ENCODE measurements at places on chromosomes 6 and 20.

GRCh38 chr6:16816891-16817290 is 55.6 kb upstream of the ATXN1 start:
- no peak for DNase-seq

GRCh38 chr6:132598473-132598872 is 8.9 kb upstream of the TAAR5 start:
- DNase-seq = no peak

DNA sequence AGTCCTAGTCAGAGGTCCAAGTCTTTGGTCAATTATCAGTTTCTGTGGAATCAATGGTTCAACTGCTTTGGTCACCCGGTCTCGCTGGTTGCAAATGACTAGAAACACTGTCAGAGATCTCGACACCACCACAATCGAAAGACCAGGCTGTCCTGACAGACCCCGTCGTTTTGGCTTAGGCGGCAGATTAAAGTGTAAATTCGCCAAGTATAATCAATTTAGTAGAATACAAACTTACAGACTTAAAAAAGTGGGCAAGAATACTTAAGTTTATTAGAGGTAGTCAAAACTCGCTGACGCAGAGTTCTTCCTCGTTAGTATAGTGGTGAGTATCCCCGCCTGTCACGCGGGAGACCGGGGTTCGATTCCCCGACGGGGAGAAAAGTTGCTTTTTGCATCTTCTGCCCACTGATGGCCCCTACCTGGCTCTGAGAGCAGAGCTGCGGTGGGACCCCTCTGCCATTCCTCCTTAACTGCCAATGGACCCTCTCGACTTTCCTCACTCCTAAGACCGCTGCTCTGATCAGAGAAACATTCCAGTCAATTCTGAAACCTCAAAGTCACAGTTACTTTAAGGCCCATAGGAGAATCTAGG is 30.6 kb upstream of the ZNF184 start:
- peak; percentile 47 for DNase-seq

DNA sequence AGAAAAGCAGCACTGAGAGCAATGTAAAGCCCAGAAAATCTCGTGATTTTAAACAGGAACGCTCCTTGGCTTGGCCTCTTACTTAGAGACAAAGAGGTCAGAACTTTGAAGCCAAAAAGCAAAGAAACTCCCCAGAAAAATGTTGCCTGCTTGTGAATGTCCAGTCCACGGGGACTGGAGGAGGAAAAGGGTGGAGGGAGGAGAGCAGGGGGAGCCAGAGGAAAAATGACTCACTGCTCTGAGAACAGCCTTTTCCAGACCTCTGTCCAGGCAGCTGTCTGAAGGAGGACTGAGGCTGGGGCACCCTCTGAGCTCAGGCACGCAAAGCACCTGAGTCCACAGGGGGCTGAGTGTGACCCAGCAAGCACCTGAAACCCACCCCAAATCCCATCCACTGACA is 64.7 kb downstream of the TRAM2 start:
- no peak for DNase-seq

DNA sequence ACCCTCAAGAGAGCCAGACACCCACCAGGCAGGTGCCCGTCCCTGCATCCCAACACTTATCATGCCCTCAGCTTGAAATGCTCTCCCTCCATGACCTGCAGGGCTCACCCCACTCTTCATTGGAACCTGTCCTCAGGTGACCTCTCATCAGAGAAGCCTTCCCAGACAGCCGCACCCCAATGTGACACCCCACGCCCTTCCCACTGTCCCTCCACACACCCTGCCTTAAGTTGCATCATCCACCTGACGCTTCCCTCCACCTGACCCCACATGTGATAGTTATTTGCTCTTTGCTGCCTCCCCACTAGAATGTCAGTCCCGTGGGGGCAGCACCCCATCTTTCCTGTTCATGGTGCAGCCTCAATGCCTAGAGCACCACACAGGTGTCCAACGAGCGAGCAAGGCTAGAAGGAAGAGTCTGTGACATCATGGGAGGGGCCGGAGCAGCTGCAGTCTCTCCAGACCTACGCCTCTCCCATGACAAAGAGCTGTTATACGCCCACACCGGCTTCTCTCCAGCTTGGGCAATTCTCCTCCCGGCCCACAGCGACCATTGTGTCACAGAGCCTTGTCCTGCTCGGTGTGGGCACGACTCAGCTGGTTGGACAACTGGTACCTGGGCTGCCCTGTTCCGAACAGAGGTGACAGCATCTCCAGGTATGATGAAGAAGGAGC is 58.2 kb downstream of the NFATC2 start:
- DNase-seq = no peak

- no peak for DNase-seq
Measured at GRCh38 chr6:45420083-45420908, 42.6 kb upstream of the SUPT3H start.

DNA sequence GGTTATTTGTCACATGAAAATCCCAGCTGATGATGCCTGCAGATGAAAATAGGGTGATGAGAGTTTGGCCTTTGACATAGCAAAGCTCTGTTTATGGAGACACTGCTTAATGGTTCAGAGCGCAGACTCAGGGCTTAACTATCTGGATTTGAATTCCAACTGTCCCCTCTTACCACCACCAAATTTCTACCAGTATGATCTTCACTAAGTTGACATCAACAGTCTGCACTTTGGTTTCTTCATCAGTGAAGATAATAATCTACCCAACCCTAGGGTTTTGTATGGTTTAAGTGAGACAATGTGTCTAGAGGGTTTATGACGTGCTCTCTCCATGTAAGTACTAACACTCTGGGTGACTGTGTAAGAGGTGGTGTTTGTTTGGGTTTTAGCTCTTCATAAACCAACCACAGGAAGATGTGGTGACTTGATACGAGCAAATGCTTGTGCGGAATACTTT is 151.4 kb upstream of the TNFAIP3 start:
- no peak for DNase-seq

GRCh38 chr6:137217801-137218472 is 1.2 kb downstream of the IFNGR1 start:
- no peak for DNase-seq

GRCh38 chr20:37096415-37097041 is 731 bp upstream of the RBL1 start:
- no peak for DNase-seq

- DNase-seq = no peak
Measured at GRCh38 chr6:68756454-68757375, 121.6 kb downstream of the ADGRB3 start.

DNA sequence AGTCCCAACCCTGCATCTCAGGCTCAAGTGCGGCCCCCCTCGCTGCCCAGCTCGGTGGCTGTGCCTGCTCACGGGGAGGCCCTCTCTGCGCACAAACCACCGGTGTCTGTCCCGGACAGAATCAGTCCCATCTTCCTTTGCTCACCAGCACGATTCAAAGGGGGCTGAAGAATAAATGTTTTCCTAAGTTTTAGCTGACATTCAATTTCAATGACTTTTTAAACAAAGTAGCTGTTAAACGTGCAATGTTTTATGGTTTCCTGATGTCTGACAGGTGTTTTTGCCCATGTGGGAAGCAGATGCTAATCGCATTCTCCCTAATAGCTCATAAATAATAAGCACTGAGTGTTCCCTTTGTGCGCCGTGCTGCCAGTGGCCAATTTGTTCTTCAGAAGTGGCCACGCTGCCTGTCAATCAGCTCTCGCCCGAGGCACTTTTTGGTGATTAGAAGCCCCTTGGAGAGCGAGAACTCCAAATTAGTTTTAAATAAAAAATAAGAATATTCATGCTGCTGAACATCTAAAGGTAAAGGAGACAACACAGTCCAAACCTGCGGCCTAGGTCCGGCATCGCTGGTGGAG is 26.3 kb downstream of the BHLHE23 start:
- DNase-seq = peak; percentile 89

- DNase-seq = peak; percentile 10
Measured at GRCh38 chr6:117976030-117976651, 69.1 kb downstream of the SLC35F1 start.

GRCh38 chr6:34531580-34532201 is 24.4 kb downstream of the SPDEF start:
- no peak for DNase-seq

GRCh38 chr6:87633851-87634250 is 43.9 kb downstream of the ORC3 start:
- no peak for DNase-seq

DNA sequence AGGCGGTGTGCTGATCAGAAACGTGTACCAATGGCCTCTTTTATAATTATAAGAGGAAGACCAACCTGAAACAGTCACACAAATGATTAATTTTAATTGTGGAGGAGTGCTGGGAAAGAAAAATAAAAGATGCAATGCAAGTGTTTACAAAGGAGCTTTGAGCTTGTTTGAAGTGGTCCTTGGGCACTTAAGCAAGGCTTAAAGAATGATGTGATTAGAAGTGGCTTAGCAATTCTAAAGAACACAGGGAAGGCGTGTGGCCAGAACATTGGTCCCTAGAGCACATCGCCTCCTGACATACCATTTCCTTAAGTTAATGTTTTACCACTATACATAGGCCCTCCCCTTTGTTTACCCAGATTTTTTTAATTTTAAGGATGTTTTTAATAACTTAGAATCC is 26.1 kb downstream of the PTPN1 start:
- DNase-seq = no peak

GRCh38 chr20:2889209-2889608 is 15.9 kb downstream of the PTPRA start:
- no peak for DNase-seq

DNA sequence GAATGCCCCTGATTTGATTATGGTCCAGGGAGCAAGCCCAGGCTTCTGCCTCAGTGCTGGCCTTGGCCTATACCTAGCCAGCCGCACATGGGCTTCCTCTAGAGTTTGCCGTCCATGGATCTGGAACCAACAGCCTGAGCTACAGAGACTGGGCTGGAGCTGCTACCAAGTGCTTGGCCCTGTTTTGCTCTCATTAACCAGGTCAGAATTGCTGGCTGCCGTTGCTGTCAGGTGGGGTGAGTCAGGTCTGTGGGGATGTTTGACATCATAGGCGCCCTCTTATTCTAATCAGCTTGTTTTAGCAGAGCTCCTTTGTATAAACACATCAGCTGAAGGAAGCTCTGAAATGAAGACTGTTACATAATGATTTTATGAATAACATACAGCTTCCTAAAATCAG is 83.1 kb upstream of the PHACTR2 start:
- DNase-seq = no peak

DNA sequence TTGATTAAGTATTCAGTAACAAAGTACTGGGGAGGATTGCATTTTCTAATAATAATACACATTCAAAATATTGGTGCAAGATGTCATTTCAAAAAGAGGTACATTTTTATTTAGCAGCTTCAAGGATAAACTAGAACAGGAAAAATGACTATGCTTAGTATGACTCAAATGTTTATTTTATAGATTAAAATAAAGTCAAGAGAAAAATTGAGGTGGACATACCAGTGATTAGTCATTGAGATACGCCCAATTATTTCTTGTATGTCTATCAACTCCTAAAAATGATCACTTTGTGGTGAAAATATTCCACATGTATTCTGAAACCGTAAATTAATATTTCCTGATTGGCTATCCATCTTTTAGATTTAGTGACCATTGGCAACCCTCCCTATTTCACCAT is 96.7 kb downstream of the PHF3 start:
- DNase-seq = no peak

GRCh38 chr20:50133474-50134217 is 19.9 kb downstream of the PEDS1 start:
- DNase-seq = no peak

DNA sequence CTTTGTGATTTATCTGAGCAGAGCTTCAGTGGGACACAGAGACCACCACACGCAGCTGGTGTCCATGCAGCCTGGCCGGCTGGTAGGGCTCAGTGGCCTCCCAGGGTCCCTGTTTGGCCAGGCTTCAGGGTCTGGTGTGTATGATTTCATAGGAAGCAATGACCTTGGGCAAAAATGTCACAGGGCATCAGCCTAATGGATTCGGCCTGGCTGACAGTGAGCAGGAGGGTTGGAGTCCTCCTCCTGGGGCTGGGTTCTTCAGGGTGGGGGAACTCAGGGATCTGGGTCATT is 47.7 kb downstream of the UBE2V1 start:
- DNase-seq = no peak

DNA sequence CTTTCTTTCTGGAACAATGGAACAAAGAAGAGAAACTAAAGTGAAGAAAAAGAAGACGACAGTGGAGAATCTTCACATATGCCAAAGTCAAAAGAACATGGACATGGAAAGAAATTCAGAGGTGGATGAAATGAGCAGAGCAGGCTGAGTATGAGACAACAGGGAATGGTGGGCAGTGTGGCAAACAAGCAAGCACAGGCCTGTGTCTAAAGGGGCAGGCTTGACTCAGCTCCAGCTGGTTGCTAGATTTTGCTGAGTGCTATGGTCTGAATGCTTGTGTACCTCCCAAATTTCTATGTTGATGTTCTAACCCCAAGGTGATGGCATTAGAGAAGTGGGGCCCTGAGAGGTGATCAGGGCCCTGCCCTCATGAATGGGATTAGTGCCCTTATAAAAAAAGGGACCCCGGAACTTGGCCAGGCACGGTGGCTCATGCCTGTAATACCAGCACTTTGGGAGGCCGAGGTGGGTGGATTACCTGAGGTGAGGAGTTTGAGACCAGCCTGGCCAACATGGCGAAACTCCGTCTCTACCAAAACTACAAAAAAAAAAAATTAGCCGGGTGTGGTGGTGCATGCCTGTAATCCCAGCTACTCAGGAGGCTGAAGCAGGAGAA is 49.6 kb downstream of the ZMYND8 start:
- no peak for DNase-seq

DNA sequence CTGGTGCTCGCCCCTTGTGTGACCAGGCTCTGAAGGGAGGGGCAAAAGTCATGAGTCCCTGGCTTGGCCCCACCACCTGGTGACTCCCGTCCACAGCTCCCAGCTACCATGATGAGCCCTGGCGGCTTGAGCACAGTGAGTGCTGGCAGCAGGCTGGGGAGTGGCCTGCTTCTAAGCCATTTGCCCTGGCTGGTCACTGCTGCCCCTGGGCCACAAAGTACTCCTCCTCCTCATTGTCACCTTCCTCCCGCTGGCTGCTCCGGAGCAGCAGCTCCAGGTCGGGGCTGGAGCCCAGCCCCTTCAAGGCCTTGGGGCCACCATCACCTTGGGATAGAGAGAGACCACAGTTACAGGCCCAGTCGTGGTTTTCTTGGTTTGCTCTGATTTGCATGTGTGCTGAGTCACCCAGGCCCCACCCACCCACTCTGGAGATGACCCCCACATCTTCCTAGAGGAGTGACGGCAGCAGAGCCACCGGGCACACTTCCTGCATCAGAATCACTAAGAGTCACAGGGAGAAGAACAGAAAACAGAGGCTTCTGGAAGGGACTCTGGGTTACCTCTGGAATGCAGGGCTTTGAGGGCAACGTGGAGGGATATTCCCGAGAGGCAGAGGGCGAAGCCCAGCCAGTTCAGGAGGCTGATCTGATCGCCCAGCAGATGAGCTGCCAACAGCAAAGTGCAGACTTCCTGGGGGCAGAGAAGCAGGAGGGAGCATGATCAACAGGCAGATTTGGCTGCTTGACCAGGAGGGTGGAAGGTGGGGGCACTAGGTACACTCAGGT is 42.1 kb upstream of the CDH22 start:
- DNase-seq = no peak

GRCh38 chr20:20690676-20691476 is 21.6 kb downstream of the RALGAPA2 start:
- DNase-seq = no peak

Data from COR-L47 (cell line).